CD8-positive, alpha-beta T cell (primary cell): ENCODE measurements at places on chromosomes 1 and 21.

GRCh38 chr1:222117809-222118208 lies 375.9 kb upstream of the DUSP10 start:
- DNase-seq = no peak

DNA sequence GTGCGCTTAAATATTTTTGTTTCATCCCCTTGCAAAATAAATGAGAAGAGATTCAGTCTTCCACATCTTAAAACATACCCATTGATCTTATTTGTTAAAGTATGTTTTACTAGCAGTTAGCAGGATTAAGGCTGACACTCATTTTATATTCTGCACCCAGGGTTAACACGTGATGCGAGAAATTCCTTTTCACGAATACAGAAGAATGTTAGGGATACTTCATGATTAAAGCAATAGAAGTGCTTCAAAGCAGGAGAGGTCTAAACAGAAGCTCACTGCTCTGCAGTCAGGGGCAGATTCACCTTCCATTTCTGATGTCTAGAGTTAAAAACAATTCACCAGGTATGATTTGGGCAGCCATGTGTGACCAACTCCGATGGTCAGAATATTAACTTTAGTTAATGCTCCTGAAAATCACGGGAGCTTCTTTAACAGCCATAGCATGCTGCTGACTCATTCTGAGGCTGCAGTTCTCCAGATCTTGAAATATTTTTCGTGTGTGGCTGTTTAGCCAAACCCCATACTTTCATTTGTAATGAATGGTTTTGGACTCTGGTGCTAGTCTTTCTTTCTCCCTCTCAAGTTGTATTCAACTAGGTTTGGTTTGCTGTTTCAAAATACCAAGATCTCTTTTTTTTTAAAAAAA lies 19.7 kb downstream of the BCAR3 start:
- DNase-seq = no peak

DNA sequence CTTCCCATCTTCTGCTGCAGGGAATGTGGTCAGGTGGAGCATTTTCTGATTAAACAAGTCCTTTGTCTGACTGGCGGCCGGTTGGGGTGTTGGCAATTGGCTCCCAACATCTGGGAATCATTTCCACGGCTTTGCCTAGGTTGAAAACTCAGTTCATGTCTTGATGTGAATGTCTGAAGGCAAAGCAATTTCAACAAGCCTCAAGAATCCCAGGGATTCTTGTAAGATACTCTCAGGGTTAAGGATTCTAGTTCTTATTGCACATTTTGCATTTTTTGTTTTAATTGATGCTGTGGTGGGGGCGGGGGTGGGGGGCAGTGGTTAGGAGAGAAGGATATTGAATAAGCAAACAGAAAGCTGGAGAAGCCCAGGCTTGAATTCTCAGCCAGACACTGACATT lies 273.9 kb downstream of the KIF26B start:
- DNase-seq = no peak

- DNase-seq = no peak
Observed at GRCh38 chr1:73100216-73100615, 817.9 kb upstream of the NEGR1 start.

GRCh38 chr1:32411261-32411660 lies 17.0 kb upstream of the BSDC1 start:
- no peak for DNase-seq

- DNase-seq = no peak
Observed at GRCh38 chr1:223765719-223766340, 53.5 kb downstream of the CAPN2 start.

GRCh38 chr1:74334147-74334546 lies 99.0 kb downstream of the TNNI3K start:
- DNase-seq = no peak

GRCh38 chr1:175620376-175620775 lies 123.0 kb downstream of the TNR start:
- no peak for DNase-seq

DNA sequence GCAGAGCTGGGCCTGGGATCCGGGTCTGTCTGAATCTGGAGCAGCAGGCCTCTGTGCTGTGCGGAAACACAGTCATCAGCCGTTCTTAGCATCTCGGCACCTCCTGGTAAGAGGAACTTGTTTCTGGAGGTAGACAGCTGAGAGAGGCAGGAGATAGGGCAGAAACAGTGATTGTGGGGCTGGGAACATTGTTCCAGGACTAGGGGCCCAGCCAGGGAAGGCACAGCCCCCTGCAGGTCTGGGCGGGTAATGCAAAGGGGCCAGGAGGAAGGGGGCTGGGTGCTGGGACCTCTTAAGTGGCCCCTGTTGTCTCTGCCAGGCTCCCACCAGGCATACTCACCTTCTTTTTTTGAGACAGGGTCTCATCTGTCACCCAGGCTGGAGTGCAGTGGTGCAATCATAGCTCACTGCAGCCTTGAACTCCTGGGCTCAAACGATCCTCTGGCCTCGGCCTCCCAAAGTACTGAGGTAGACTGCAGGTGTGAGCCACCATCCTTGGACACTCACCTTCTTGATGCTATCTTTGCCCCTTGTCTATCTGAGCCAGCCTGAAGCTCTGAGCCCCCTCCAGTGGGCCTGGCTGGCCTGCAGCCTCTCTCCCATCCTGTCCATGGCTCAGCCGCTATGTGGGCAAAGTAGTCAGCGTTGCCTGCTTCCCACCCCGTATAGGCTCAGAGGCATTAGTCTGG lies 134.3 kb upstream of the ZBTB40 start:
- peak; percentile 37 for DNase-seq

DNA sequence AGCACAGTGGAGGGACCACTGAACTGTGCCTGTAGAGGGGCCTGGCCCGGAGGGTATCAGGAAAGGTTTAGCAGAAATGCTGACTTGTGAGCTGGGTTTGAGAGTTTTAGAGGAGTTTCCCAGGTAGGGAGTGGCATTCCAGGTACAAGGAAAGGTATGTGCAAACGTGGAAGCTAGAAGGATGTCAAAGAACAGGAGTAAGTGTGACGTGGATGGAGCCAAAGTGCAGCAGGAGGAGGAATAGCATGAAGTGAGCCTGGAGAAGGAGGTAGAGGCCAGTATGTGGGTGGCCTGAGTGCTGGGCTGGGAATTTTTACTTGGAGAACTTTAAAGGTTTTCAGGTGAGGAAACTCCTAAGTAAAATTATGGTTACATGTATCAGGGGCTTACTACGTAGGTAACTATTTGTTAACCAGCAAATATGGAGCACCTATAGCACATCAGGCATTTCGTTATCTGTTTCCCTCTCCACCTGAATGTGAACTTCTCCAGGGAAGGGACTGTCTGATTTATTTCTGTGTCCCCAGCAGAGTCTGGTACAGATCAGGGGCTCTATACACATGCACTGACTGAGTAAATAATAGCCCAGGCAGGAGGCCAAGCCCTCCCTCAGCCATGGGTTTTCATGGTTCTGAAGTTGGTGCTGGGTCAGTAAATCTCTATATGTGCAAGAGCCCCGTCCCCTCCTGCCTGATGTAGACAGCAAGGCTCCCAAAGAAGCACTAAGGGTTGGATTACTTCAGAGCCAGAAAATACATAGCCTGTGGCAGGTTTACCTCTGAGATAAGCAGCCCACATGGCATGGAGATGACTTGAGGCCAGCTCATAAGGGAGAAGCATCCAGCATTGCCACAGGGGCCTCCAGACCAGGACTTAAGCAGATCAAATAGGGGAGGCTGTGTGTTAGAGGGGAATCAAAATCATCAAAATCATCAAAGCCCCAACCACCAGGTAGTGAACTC lies 43.4 kb downstream of the CDCP2 start:
- no peak for DNase-seq

DNA sequence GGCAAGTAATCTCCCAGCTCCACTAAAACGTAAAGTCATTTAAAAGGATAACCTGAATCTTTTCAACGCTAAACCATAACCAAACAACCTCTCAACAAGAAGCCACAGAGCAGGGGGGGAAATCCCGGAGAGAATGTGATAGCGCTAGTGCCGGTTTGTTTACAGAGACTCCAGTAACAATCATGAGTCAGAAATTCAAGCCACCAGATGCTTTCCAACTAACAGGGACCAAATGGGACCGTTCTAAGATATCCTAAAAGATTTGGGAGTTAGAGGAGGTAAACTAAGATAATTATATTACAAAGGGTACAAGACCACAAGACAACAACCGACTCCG lies 825 bp downstream of the DCAF8 start:
- DNase-seq = peak; percentile 41

GRCh38 chr1:23564529-23565122 lies 5.3 kb upstream of the ID3 start:
- DNase-seq = no peak

DNA sequence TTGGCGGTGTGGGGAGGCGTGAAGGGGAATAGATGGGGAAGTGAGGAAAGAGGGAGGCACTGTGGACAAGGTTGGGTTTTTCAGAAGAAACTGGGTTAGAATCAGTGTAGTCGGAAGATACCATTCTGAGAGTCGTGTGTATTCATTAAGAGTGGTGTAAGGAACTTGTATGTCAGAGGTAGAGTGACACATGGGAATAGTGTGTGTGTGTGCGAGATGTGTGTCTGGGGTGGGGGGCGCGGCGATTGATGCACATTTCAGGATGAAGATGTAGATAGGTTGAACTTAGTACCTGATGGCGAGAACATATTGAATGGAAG lies 878 bp downstream of the SMG7 start:
- no peak for DNase-seq

DNA sequence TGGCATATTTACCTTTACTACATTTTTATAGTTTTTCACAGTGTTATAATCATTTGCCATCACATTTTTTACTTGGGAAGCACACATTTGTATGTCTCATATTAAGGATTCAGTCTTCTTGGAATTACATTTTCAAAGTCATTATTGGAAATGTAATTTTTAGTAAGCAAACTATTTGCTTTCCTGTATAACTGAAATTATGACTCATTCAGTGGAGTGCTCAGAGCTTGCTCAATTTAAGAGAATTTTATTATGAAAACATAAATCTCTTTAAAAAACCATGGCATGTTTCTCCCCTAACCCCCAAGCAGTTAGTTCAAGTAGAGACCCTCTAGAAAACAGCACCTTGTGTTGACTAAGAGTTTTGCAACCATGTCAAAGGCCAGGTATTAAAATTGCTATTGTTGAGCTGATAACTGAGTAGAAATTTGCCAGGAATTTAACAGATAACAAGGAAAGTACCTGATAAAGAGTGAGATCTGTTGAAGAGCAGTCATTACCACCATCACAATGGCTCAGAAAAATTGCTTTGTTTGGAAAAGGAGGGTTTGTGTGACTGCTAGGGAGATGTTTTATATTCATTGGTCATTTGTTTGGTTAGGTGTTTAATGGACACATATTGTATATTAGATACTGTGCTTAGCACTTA lies 105.9 kb downstream of the KCNK2 start:
- no peak for DNase-seq

- no peak for DNase-seq
Observed at GRCh38 chr21:26194326-26194725, 23.8 kb upstream of the APP start.

DNA sequence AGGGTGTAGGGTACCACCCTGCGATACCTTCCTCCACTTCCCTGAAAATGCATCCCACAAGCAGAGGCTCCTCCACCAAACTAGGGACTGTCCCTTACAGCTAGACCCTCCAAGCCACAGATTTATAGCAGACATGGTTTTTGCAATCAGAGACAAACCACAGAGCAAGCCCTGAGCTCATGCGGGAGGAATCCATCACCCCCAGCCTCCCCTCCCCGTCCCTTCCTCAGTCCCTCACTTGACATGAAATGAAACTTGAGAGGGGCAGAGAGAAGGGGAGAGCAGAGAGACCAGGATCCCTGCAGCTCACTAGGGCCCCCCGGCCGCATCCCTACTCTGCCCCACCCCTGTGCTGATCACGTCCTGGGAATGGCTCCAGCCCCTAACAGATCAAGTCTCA lies 94.9 kb downstream of the MRPL37 start:
- no peak for DNase-seq

GRCh38 chr21:44093761-44094160 lies 13.4 kb upstream of the PWP2 start:
- DNase-seq = no peak

- DNase-seq = no peak
Observed at GRCh38 chr1:10851024-10852013, 54.9 kb upstream of the CASZ1 start.

GRCh38 chr1:191279266-191279800 lies 801.7 kb upstream of the BRINP3 start:
- DNase-seq = no peak

- DNase-seq = no peak
Observed at GRCh38 chr1:228865627-228866330, 130.5 kb downstream of the RHOU start.

DNA sequence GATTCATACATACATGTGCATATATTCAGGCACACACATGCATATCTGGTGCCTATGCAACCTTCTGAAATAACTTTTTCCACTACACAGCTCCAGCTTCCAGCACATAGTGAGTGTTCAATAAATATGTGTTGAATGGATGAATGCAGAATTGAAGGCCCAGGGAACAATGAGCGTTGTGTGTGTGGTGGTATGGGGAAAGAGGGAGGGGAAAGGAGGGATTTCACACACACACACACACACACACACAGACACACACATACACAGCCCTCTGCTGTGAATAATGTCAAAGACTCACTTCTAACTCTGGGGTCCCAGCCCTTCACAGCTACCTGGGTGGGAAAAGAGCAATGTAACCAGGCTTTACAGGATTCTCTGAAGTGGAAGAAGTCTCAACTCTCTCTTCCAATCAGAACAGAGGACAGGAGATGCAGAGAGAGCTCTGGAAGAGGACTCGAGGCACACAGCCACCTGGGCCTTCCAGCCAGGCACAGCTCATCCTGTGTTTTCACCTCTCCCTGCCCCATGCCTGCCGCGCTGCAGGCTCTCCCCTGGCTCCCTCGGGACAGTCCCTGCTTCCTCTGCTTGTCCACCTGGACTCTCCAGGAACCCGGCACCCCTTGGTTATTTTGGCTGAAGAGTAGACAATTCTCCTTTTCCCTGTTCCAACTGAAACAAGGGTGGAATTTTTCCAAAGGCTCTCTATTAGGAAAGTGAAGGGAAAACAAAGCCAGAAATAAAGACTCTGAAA lies 5.4 kb upstream of the IGSF8 start:
- DNase-seq = no peak

DNA sequence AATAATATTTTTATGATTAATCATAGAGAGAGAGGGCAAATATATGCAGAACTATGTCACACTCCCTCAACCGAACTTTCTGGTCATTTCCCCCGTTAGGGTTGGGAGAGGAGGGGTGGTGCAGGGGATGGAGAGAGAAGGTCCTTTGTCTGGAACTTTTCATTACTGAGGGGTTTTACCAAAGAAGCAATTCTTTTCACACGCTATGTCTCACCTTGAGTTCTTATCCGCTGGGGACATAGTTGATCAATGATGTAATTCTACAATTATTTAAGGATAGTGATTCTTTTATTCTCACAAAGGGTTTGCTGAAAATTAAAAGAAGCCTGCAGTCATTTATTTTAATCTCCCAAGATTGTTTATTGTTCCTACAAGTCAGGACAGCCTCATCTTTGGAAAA lies 98.3 kb upstream of the RUNX1 start:
- DNase-seq = no peak
